Activated CD4-positive, alpha-beta T cell treated with anti-CD3 and anti-CD28 coated beads for 4 hours (primary cell): ENCODE measurements at places on chromosomes 1 and 21.

- no peak for DNase-seq
These were observed 10.2 kb upstream of the POFUT2 start for GRCh38 chr21:45297869-45298268.

DNA sequence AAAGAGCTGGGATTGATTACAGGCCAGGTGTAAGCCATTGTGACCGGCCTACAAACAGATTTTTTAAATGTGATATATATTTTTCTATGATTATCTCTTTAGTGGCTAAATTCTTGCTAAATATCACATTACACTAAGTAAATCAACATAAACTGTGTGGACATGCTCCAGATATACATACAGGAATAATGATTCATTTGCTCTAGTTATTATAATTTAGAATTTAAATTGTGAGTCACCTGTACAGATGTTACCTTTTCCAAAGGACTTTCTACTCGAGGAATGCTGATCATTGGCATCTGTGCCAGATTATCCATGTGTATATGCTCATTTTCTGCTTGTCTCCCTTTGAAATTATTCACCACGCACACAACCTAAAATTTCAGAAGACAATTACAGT lies 90.1 kb downstream of the PLPPR5 start:
- DNase-seq, result no peak

DNA sequence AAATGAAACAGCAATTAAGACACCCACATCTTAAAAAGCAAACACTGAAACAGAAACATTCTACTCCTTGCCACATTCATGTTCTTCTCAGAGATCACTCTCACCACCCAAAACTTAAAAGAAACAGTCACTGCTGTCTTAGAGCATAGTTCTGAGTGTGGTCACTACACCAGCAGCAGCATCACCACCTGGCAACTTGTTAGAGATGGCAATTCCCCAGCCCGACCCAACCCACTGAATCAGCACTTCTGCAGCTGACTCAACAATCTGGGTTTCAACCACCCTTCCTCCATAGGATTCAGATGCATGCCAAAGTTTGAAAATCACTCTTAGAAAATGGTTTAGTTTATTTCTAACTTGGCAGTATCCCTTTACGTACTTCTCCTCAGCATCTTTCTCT lies 126.1 kb downstream of the CDC42BPA start:
- DNase-seq, result no peak

DNA sequence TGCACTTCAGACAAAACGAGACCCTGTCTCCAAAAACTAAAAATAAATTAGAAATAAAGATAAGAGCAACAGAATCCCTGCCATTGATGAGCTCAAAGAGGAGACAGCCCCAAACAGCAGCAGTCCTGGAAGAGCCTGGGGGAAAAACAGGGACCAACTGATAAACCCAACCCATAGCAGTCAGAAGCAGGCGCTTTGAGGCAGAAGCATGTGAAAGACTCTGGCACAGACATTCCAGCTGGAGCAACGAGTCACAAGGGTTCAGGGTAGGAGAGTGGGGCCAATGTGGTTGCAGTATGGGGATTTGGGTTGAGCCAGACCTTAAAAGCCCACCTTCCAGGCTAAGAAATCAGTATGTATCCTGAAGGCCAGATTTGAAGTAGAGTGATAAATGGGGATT lies 78.5 kb downstream of the MPZL1 start:
- DNase-seq, result no peak

- no peak for DNase-seq
These were observed 299.8 kb downstream of the MRPL39 start for GRCh38 chr21:25307489-25307888.

DNA sequence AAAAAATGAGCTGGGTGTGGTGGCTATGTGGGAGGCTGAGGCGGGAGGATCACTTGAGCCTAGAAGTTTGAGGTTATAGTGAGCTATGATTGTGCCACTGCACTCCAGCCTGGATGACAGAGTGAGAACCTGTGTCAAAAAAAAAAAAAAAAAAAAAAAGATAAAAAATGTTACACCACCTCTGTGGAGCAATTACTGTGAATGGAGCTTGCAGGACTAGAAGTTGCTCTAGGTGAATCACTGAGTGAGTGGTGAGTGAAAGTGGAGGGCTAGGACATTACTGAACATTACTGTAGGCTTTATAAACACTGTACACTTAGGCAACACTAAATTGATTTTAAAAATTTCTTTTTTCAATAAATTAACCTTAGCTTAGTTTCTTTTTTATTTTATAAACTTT lies 21.9 kb downstream of the TLCD4 start:
- no peak for DNase-seq

- no peak for DNase-seq
These were observed 137.1 kb downstream of the CAMTA1 start for GRCh38 chr1:6922096-6922931.

GRCh38 chr1:221823561-221823960 lies 81.7 kb upstream of the DUSP10 start:
- no peak for DNase-seq

GRCh38 chr1:184113251-184113650 lies 61.7 kb downstream of the TSEN15 start:
- DNase-seq, result no peak

DNA sequence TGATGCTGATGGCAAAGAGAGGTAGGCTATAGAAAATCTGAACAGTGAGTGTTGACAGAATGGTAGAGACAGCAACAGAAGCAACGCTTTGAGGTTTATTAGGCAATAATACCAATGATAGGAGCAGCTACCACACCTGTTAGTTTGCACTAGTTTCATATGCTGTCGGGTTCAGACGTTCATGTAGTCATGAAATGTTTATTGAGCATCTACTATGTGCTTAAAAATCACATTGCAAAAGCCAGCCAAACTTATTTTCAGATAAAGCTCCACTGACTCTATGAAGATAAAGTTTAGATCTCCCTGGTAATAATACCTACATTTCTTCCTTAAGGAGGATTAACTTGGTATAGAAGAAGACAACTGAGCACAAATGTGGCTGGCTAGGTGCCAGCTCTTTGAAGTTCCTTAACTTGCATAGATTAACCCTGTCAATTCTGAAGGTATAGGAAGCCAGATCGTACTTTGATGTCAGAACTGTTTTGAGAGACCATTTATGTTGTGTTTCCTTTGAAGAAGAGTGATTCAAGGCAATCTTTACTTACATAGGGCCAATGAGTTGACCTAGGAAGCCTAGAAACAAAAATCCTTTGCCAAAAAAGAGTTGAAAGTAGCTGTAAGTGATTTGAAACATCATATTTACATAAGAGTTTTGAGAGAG lies 71.5 kb downstream of the DISP1 start:
- DNase-seq, result no peak

DNA sequence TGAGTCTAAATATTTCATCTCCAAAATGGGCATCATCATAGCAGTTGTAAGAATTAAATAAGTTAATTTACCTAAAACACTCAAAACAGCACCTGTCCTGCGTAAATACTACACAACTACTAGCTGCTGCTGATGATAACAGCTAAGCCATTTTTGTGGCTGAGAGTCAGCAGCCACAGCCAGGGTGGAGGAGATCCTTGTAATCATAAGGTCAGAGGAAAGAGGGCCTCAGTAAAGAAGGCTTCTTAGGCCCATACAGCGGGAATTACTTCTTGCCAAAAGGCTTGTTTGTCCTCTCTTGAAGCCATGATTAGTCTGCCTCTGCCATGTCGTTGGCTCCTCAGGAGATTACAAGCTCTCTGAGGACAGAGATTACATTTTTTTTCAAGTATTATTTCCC lies 245.0 kb downstream of the FGGY start:
- no peak for DNase-seq

DNA sequence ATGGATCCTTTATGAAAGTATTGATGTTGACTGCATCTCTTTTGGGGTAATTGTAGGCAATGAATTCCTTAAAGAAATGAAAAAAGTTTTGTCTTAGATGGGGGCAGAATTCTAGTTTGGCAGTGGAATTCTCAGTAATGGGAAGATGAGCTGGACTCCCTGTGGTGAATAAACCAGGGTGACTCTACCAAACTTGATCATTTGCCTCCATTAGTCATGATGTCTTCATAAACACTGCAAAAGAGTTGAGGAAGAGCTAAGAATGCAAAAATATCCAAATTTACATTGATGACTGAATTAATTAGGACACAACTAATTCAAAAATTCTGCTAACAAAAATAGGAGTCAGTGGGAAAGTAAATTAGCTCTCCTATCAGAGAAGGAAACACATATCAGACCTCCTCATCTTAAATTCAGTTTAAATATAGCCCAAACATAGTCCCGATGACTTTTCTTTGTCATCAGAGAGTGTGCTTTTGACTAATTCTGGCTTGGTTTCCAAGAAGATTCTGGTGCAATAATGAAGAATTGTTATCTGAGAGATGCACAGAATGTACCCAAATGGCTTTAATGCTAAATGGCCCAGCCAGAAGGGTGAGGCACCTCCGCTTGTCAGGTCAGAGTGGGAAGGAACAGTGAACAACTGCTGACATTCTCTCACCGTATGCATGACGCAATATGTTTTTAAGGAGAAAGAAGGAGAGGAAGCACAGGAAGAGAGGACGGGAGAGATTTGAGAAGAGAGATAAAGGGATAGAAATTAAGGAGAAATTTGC lies 525.1 kb downstream of the LMO4 start:
- no peak for DNase-seq

- no peak for DNase-seq
These were observed 15.1 kb upstream of the COP1 start for GRCh38 chr1:176222196-176222595.

DNA sequence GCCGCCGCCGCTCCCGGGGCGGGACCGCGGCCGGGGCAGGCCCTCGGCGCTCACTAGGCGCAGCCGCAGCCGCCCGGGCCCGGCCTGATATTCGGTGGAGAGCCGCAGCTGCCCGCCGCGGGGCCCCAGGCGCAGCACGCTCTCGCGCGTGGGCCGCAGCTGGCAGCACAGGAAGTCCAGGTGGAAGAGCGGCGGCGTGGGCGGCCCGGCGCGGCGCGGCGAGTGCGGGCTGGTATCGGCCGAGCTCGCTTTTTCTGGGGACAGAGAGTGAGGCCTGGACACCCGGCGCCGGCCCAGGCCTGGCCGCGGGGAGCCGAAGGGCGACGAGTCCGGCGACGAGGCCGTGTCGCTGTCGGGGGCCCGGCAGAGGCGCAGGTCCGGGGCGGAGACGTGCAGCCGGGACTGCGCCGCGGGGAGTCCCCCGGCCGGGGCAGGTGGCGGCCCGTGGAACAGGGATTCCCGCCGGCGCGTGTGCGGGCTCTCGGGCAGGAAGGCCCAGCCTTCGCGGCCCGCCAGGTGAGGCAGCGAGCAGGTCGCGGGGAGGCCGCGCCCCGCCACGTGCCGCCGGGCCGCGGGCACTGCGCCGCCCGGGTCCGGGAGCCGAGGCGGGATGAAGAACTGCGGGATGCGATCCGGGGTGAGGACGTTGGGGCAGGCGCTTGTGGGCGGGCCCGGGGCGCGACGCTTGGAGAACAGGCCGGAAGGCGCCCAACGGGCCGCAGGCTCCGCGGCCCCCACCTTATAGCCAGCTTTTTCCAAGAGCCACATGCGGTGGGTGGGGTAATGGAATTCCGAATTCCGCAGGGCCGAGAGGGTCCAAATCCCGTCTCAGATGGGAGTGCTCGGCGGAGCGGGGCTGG lies 1.2 kb downstream of the C2CD4D start:
- no peak for DNase-seq

DNA sequence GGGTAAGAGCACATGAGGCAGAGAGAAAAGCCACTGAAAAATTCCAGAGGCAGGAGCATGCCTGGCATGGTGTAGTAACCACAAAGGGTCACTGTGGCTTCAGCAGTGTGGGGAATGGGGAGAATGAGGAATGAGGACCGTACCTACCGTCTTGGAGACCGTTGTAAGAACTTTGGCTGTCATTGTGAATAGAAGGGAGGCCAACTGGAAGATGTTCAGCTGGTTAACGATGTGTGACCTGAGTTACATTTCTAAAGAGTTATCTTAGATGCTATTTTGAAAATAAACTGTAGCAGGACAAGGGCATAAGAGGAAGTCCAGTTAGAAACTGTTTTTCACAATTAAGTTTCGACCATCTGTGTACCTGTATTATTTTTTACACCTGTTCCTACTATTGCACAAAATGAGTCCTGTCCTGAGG lies 365.5 kb upstream of the SGIP1 start:
- no peak for DNase-seq

- DNase-seq, result no peak
These were observed 218.1 kb downstream of the ST6GALNAC3 start for GRCh38 chr1:76292418-76293184.

GRCh38 chr1:155113450-155113980 lies 14.2 kb upstream of the EFNA1 start:
- DNase-seq, result no peak

DNA sequence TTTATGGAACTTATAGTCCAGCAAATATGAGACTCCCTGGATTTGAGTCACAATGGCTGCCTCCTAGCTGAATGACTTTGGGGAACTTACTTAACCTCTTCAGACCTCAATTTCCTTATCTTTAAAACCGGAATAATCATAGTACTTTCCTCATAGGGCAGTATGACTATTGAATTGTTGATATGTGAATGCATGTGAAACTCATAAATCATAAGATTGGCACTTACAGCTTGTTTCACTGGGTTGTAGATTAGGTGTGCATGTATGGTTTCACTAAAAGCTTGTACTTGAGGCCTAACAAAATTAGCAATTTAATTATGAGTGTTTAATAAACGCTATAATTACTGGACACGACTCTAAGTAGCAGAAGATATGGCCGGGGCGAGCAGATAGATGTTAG lies 72.5 kb downstream of the ST6GALNAC5 start:
- DNase-seq, result no peak

- DNase-seq, result no peak
These were observed 10.2 kb upstream of the TARBP1 start for GRCh38 chr1:234489007-234489697.

- DNase-seq, result no peak
These were observed 29.6 kb downstream of the NHLH2 start for GRCh38 chr1:115811140-115811828.

DNA sequence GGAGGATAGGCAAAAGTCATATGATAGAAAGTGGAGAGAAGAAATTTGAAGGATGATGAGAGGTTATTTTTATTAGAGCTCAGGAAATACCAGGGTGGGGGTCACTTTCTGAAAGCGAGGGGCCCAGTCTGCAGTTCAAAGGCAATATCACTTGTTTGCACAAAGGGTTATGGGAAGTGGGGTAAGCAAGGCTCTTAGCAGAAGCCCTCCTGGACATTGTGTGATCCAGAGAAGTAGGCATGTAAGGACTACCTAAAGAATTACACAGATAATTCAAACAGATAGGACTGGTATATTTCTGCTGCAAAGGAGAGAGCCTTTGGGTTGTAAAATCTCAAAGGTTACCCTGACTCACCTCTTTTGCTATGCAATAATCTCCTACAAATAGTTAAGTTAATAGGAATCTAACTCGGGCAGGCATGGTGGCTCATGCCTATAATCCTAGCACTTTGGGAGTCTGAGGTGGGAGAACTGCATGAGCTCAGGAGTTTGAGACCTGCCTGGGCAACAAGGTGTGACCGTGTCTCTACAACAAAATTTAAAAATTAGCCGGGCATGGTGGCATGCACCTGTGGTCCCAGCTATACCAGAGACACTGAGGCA lies 25.2 kb upstream of the PRRC2C start:
- no peak for DNase-seq
